ENCODE measurements at places on chromosomes 1 and 21.

DNA sequence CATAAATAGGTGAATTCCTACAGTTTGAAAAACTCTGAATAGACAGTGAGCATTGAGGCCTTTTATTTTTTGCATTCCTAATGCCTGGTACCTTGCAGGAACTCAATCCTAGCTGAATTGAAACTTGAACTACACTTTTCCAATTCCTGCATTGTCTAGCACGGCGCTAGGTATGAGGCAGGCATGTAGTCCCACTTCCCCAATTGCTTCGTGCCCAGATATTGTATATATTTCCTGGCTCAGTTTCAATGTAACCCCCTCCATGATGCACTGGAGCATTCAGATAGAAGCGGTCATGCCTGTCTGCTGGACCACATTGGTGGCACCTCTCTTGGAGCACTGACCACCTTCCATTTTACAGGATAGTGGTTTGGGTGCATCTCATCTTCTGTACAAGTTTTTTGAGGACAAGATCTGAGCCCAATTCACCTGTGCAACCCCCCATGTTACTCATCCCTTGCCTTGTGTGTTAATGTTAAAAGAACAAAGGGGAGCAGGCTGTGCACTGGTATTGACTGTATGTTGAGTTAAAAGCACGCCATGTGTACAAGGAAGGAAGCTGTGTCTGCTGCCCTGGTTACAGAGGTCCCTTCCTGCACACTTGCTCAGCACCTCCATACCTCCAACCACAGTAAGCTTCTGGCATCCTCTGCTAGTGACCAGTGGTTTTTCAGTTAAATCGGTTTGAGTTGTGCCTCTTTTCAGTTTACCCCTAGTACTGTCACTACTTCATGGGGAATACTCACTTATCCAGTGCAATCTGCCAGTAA, 10.0 kb upstream of the RAB7B start:
- no peak for DNase-seq

- no peak for DNase-seq
Observed at GRCh38 chr1:57464756-57465155, 40.9 kb upstream of the DAB1 start.

DNA sequence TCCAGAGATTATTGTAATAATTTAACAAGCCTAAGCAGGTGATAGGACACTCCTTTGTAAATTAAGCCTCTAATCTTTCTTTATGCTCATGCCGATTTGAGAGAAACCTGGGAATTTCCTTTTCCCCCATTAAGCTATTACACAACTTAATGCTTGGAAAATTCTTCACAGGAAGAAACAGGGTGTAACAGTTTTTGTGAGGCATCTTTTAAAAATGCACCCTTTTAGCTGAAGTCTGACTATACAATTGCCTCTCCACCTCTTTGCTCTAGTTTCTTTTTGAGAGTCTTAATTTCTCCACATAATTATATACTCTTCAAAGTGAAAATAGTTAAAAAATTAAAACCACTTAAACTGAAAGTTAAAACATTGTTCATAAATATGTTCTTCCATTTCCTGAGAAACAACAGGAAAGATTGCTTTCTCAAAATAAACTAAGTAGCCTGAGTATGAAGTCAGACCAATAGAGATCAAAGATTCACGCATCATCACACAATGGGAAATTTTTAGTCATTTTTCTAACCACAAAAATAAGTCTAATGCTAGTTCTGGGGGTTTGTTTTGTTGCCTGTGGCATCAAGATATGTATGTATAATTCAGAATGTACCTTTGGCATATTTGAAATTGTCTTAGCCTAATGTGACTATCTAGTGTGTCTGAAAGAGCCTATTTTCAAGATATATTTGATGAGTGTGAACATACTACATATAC, 34.7 kb downstream of the LRRC8D start:
- DNase-seq, result no peak

- no peak for DNase-seq
Observed at GRCh38 chr1:92951141-92951582, 10.1 kb downstream of the DIPK1A start.

- DNase-seq, result no peak
Observed at GRCh38 chr1:155990005-155990739, 11.8 kb upstream of the ARHGEF2 start.

- DNase-seq, result no peak
Observed at GRCh38 chr1:175168782-175169181, 23.8 kb downstream of the KIAA0040 start.

GRCh38 chr1:94334764-94335163, 83.4 kb upstream of the ABCD3 start:
- no peak for DNase-seq

DNA sequence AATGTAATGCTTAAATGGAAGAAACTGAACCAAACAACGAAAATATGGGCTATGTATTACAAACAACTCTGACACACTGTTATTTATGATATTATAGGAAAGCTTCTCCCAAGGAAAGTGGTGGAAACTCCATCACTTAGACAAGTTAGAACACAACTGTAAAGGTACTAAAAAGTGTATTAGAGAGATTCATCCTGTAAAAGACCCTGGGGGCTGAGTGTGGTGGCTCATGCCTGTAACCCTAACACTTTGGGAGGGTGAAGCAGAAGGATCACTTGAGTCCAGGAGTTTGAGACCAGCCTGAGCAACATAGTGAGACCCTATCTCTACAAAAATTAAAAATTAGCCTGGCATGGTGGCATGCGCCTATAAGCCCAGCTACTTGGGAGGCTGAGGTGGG, 7.4 kb upstream of the UBE4B start:
- DNase-seq, result no peak

GRCh38 chr1:117569856-117570255, 36.0 kb upstream of the TENT5C start:
- no peak for DNase-seq

- DNase-seq, result no peak
Observed at GRCh38 chr1:80158771-80159170, 1152.2 kb upstream of the ADGRL4 start.

DNA sequence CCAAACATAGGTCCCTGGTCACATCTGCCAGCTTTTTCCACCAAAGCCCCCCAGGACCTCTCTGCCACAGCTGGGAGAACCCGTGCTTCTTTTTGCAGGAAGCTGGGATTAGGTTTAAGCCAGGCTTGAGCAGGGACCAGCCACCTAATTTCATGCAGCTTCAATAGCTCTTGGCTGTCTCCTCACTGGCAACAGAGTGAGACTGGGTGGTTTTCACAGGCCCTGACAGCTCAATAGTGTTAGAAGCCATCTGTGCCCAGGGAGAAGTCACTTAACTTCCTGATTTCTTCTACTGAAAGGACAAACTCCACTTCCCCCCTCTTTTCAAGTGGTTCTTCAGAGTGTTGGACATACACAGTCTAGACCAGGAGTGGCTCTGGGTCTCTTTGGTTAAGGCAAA, 20.4 kb upstream of the SRSF4 start:
- DNase-seq, result no peak

DNA sequence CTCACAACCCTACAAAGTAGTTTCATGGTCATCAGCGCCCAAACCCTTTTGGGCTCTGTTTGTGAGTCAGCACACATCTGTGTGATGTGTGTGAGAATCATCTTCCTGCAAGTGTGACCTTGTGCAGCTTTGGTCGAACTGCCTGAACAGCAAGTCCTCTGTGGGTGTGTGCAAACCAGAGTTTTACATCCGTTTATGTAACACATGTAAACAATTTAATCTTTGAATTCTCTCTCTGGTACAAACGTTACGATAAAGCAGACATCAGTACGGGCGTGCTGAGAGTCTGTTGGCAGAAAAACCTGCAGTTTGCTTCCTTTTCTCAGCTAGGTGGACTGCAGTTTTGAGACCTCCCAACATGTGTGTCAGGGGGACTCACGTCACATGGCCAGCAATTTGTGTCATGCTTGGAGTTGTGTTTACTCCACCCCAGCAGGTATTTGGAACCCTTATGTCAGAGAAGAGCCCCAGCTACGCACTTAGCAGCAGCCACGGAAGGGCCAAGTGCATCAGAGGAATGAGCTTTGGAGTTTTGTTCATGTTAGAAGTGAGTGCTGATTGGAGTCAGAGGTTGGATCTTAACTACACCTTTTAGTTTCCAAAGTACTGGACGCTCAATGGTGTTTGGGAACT, 230.8 kb downstream of the PAPPA2 start:
- no peak for DNase-seq

DNA sequence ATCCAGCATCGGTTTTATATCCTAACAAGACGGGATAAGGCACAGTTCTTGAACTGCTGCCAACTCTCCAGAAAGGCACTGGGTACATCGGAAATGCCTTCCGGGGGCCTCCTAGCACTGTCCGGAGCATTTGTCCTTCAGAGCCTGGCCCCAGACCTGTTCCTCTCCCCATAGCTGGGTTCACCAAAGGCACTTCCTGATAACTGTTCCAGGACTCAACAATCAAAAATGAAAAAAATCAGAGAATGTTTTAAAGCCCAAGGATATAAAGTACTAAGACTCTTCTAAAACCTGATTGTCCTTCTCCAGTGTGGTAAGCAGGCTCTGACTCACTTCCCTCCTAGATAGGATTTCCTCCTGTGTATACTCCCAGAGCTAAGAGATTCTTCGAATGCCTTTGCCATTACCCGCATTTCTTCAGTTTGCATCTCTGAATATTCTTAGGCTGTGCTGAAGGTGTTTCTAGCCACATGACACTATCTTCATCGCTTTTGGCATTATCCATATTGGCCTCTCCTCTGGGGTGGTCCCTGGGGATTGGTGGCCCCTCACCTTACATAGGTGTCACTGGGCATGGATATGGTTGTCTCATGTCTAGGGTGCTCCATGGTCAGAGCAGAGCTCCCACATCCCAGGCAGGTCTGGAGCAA, 112.9 kb downstream of the ZBTB18 start:
- DNase-seq, result no peak

GRCh38 chr1:233631810-233632405, 18.0 kb downstream of the KCNK1 start:
- DNase-seq, result no peak

DNA sequence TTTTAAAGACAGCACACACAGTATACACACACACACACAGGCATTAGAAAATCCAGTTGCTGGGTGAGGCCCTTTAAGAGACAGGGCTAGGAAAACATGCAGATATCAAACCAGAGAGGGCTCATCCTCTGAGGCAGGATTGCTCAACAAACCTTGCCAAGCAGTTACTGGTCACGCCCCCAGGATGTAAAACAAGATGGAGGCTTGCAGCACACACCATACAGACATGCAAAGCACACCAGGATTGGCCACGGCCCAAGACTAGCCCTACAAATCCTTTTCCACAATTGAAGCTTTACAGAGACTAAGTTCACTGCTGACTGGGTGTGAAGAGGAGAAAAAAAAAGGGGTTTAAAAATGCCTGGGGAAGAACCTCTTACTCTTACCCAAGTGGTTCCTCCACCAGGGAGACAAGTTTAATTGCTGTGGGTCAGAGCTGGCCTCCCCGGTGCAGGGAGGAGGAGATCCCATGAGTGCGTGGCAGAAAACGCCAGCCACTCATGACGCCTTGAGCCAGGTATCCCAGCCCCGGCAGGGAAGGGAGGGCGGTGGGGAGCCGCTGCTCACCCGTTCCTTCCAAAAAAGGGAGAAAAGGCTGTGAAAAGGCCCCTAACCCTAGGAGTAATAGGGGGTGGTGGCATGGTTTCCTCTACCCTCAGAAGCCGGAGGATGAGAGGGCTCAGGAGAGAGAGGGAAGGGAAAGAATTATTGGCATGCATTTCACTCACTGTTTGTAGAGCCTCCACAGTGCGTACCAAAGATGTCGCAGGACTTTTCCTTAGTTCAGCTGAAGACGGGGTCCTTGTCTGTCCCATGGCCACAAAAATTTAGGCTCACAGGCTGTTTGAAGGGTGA, 594.6 kb upstream of the ZP4 start:
- no peak for DNase-seq

- no peak for DNase-seq
Observed at GRCh38 chr1:40553017-40553416, 21.6 kb downstream of the ZNF684 start.
